Foreskin keratinocyte (primary cell): ENCODE measurements at places on chromosomes 4 and X. TPM values are rescaled to one million over a fixed set of nuclear protein-coding genes. Genes with fewer than 3 reads are reported as not detected.
A peak's percentile ranks its signal among the peaks of the same experiment; 100 is the strongest.

TMPRSS11B gene
- polyA plus RNA-seq: 0.01 TPM in 1 of 2 replicates, not detected in the other

USP26 gene
- polyA plus RNA-seq: not detected in 2 replicates

AKAP4 gene
- not detected in 2 replicates for polyA plus RNA-seq

TMEM154 gene
- polyA plus RNA-seq: 12.8 and 13.3 TPM in 2 replicates

NKX3-2 gene
- polyA plus RNA-seq: 0.08 and 0.12 TPM in 2 replicates

SLC25A14 gene
- 9.7 and 10.8 TPM in 2 replicates for polyA plus RNA-seq

SPANXB1 gene
- polyA plus RNA-seq: not detected in 2 replicates

TMPRSS11D gene
- 0.20 and 0.54 TPM in 2 replicates for polyA plus RNA-seq

PDGFC gene
- 13.9 and 14.2 TPM in 2 replicates for polyA plus RNA-seq

DNA sequence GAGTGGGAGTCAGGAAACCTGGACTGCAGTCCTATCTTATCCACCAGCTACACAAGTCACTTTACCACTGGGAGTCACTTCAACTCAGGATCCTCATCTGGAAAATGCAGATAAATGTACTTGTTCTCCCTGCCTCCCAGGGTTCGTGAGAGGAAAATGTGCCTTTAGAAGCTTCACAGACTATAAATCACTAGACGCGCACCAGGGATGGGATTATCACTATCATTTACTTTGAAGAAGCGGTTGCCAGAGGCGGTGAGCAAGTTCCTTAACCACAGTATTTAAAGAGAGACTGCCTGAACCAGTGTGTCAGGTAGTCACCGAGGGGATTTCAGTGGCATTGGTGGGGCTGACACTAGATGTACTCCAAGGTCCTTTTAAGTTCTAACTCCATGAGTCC lies 219.5 kb downstream of the HS6ST2 start:
- no peak for DNase-seq

- peak; percentile 75 for DNase-seq
Measured at GRCh38 chrX:64977830-64978229, 1.6 kb upstream of the ZC4H2 start.

DNA sequence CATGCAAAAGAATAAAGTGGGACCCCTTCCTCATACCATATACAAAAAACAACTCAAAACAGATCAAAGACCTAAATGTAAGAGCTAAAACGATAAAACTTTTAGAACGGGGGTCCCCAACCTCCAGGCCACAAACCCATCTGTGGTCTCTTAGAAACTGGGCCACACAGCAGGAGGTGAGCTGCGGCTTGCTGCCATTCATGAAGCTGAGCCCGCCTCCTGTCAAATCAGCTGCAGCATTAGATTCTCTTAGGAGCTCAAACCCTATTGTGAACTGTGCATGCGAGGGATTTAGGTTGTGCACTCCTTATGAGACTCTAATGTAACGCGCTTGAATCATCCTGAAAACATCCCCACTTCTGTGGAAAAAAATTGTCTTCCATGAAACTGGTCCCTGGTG lies 7.0 kb upstream of the GATA1 start:
- DNase-seq: no peak

DNA sequence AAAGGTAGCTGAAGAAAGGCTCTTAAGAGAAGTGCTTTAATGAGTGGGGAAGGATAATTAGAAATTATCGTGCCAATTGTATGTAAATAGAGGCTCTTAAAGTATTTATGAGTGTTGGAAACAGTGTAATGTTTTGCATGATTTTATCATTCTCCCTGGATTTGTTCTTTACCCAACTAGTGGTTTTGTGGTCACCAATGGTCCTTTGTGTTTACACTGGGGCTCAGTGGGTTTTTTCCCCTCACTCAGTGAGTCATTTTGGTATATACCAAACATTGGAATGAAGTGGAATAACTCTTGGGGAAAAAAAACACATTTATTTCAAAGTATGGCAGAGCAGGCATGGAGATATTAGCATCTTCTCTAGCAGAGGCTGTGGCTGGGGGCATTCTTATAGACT lies 20.8 kb upstream of the LGI2 start:
- no peak for DNase-seq

GRCh38 chr4:2817137-2817536 lies 24.3 kb downstream of the SH3BP2 start:
- DNase-seq: no peak

GRCh38 chr4:95540227-95540626 lies 8.5 kb downstream of the UNC5C start:
- no peak for DNase-seq

GRCh38 chrX:97210501-97210900 lies 326.8 kb downstream of the RPA4 start:
- DNase-seq: no peak

GRCh38 chr4:47499700-47500099 lies 14.6 kb downstream of the ATP10D start:
- no peak for DNase-seq

- DNase-seq: no peak
Measured at GRCh38 chr4:25790024-25790423, 72.8 kb downstream of the SEL1L3 start.

DNA sequence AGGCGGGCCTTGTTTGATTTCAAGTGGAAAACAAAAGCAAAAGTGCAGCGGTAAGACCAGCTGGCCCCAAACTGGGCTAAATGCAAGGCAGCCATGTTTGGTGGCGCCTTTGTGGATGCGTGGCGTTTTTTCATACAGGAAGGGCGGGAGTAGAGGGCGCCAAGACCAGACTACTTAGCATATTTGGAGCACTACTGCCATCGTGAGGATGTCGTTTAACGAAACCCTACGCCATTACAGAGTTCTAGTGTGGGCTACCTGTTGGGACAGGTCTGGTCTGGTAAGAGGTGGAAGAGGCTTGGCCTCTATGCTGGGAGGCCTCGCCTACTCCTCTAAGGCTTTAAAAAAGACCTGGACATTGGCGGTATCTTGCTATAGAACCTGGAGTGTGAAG lies 230.7 kb upstream of the STK26 start:
- no peak for DNase-seq

GRCh38 chr4:7661846-7662506 lies 227.2 kb upstream of the PSAPL1 start:
- DNase-seq: no peak

- no peak for DNase-seq
Measured at GRCh38 chr4:88761861-88762523, 64.4 kb upstream of the NAP1L5 start.

DNA sequence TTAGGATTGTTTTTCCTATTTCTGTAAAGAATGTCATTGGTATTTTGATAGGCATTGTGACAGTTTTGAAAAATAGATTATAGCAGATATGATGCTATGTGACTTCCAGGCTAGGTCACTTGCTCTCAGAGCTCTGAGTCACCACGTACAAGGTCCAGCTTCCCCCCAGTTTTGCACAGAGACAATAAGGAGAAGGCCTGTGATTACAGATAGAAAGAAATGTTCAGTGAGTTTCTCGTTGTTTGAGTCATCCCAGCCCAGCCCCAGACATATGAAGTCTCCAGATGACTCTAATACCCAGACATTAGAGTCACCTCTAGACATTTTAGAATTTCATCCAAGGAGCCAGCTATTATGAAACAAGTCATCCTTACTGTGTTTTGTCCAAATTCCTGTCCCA lies 57.2 kb downstream of the MFAP3L start:
- DNase-seq: peak; percentile 31
